ENCODE measurements at places on chromosomes 7 and 10.

DNA sequence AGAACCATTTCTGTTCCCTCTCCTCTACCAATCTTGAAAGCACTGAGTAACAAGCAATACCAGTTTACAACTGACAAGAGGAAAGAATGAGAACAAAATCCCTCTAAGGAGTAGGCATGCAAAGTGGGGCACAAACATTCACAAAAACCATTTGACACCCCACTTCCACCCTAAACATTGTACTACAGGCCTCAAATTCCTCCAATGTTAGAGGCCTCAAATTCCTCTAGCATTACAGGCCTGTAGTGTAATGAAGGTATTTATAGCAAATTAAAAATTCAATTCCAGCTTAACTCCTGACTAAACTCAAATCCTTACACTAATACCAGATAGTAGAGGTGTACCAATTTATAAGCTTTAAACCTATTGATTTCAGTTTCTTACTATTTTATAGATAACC is 85.4 kb downstream of the SIRT1 start:
- no peak for DNase-seq

GRCh38 chr7:55485501-55486191 is 86.7 kb downstream of the VOPP1 start:
- DNase-seq: no peak

GRCh38 chr10:52308251-52309031 is 5.6 kb upstream of the DKK1 start:
- no peak for DNase-seq

- no peak for DNase-seq
Measured at GRCh38 chr7:67843001-67843565, 846.5 kb downstream of the TYW1 start.

DNA sequence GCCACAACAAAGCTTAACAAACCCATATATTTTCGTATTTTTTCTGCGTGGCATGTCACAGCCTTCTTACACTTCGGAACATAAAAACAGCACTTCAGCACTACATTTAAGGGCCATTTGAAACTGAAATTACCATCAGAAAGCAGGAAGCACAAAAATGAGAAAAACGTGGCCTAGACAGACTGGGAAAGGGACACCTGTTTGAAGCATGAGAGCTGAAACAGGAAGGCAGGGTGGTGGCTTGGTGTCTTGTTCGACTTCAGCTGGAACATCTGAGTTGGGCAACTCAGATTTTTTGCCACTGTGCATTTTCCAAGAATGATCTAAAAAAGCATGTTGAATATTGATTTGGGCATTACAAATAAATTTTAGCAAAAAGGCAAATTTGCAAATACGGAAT is 243.2 kb downstream of the ELMO1 start:
- no peak for DNase-seq

DNA sequence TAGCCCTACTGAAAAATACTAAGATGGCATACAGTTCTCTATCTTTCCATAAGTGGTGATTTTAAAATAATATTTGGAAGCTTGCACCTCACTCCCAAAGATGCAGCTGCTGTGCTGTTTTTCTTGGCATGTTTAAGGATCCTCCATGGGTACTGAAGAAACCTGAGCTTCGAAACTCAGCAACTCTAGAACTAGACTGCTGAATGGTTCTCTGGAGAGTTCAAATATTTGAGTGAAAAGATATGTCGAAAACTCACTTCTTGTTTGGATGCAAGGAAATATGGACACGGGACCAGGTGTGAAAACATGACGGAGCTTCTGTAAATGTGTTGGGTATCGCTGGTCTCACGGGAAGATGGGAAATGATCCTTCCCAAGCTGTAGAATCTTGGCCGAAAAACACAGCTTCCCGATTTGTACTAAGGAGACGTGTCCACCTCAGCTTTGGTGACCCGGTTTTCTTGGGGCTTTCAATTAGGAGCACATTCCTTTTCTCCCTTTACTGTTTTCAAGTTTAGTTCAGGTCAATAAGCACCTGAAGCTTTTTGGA is 543.8 kb upstream of the NRP1 start:
- no peak for DNase-seq

DNA sequence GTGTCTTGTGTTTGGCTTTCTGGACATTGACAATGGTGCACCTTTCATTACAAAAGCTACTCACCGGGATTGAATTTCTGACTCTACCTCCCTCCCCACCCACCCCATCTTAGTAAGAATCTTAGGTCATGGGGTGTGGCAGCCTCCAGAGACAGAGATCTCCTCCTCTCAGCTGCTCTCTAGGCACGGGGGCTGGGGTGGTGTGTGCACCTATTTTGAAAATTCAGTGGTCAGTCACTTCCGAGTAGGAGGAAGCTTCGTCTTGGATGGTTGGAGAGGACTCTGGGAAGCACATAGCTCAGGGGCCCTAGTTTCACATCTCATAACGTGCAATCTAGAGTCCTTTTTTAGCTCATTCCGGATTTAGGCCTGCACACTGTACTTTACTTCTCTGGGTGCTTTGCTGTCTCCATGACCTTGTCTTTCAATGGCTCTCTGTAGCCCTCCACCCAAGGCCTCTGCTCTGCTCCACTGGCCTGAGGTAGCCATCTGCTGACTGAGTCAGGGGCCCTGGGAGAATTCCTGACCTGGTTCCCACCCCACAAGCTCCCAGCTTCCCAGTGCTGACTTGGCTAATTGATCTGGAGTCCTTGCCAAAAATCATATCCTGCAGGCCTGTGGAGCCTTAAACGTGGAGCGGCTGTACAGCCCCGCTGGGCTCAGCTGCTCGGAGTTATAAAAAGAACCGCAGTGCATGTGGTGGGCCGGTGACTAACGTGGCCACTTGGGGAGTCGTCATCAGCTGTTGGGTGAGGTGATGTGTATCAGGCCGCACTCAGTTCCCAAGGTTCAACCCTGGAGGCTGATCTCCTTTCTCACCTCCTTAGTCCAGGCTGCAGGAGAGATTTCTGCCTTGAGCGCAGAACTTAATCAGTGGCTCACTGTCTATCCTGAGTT is 19.3 kb upstream of the ADAMTS14 start:
- DNase-seq: no peak

DNA sequence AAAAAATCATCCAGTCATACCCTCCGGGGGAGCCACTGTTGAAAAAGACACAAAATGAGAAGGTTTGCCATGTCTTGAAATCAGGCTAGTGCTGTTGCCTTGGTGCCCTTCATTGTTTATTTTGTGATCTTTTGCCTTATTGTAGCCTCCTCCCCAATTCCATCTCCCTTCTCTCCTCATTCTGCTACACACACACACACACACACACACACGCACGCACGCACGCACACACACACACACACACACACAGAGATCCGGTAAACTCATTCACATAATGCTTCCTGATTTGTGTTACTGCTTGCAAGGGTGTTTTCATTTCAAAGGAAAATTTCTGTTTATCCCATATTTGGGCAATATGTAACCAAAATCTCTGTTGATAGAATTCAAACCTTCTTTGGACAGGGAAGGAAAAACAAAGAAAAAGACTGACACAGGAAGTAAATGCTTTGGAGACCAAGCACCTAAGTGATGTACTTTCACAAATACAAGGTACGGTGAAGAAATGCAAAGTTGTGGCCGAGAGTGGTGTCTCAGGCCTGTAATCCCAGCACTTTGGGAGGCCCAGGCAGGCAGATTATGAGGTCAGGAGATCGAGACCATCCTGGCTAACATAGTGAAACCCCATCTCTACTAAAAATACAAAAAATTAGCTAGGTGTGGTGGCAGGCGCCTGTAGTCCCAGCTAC is 141.1 kb upstream of the CDK13 start:
- DNase-seq: no peak

DNA sequence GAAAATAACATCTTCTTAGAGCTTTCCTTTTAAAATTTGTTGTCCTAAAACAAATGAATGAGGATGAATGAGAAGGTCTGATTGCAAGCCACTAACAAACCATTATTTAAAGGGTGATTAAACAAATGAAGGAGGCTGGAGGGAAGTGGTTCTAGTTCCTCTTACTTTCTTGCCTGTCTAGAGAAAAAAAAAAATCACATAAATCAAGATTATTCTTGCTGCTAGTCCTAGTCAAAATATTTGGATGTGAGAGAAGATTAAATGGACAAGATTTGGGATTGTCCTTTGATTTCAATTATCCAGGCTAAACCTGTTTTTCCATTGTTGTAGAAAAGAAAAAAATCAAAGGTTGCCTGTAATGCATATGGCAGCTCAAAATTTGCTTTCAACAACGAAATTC is 3.3 kb downstream of the SKAP2 start:
- no peak for DNase-seq

DNA sequence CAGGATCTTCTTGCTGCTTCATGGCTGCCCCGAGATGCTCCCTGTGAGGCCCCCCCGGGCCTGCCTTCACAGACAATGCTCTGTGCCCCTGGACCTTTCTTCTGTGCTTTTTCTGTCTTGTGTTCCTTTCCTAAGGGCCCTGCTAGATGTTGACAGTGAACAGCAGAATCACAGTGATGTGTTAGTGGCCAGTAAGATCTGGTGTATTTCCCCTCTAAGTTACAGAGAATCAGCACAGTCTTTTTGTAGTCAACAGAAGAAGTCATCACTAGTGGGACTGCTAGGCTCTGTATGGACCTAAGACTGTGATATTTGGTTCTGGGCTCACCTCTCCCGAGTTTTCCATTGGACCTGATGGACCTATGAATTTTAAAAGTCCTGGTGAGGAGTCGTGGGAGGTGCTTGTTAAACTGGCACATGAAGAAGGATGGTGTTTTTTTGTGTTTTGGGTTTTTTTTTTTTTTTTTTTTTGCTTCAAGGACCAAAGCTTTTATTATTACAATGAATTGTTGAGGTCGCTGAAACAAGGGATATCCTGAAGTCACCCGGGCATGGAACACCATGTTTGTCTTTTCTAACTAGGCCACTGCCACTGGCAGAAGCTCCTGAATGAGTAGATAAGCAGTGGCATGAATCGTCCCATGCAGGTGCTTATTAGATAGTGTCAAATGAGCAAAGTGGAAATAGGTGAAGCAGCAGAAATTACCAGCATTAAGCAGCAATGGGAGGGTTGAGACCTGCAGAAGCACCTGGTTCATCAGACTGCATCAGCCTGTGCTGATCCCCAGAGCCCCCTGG is 194.8 kb downstream of the CELF2 start:
- no peak for DNase-seq

Measured in stimulated activated CD4-positive, alpha-beta T cell treated with anti-CD3 and anti-CD28 coated beads, Interleukin-12 subunit alpha, Interleukin-12 subunit beta, amount 100 ng/mL, for 24 hours (primary cell).